Endodermal cell (in vitro differentiated cells): ENCODE measurements at places on chromosomes 11 and 22. TPM values are rescaled to one million over a fixed set of nuclear protein-coding genes. Genes with fewer than 3 reads are reported as not detected.

DNA sequence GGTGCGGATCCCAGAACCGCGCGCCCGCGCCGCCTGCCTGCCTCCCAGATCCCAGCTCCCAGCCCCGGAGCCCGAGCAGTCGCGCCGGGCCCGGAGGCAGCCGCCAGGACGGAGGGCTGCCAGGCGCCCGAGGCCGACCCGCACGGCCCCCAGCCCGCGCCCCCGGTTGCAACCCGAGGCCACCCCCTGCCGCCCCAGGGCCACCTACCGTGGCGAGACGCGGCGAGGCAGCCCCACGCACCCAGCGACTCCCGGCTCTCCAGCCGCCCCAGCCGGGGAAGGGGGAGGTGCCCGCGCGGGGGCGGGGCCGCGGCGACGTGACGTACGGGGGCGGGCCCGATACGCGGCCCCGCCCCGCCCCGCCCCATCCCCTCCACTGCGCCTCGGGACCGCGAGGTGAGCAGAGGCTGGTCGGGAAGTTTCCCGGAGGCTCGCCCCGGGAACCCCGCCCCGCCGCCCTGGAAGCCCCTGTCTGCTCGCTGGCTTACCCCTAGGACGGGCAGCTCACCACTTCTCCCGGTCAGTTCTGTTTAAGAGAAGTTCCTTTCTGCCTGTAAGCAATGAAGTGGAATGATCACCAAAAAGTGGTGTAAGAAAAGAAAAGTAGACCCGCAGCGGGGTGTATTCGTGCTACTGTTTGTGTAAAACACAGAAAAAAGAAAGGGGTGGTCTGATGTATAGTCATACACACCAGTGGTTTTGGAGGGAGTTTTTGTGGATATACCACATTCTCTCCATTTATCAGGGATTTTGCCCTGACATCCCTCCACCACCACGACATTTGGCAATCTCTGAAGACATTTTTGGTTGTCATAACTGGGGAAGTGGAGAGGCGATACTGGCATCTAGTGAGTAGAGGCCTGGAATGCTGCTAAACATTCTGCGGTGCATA lies at the start of gene TPST2:
TSS of gene TPST2 (minus strand) at position 288 of the 892 bp plus-strand sequence. CDS start 48,502 bp downstream, outside the sequence.
- no peak within 1 kb of the TSS for H3K27ac ChIP-seq
- no peaks in the 10 kb centered on the region for H3K36me3 ChIP-seq
- DNase-seq, result peak; percentile 91
- no peaks in the 10 kb centered on the region for H3K27me3 ChIP-seq
- no peaks in the 10 kb centered on the region for H3K4me1 ChIP-seq

- H3K27ac ChIP-seq, result no peak overlapping the region
- H3K4me1 ChIP-seq, result no peaks in the 10 kb centered on the region
- H3K27me3 ChIP-seq, result no peaks in the 10 kb centered on the region
These were observed 8.2 kb downstream of the TMPRSS5 start for GRCh38 chr11:113697756-113698407.

DNA sequence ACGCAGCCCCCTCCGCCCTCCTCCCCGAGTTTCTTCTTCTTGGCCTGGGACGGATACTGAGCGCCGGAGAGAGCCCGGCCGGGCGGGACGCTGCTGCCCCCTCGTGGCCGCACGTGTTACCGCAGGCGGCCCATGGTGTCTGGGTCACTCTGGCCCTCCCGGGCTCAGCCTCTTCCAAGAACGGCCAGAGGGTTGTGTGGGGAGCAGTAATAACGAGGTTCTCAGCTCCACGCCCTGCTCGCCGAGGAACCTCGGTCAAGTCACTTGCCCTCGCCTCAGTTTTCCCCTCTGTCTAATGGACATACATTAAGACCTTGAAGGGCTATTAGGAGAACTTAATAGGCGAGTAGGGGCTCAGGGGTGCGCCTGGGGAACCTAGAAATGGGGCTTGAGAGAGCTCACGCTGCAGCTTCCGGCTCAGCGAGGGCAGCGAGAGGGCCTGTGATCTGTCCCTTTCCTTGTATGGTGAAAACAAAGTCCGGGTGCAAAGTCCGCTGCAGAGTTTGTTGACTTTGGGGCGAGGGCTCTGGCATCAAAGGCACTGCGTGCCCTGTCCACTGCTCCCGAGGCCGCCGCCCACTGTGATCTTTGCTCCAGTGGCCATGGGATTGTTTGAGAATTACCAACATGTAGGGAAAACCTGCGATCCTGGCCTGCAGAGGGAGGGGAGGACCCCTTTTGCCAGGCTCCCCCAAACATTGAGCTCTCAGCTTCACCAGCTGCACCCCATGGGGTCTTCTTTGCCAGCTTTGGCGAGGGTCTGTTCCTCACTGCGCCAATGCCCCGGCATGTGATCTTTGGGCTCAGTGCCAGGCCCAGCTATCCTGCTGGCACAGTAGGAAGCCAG lies 14.4 kb upstream of the LRP5 start:
- H3K36me3 ChIP-seq, result no peaks in the 10 kb centered on the region
- H3K4me1 ChIP-seq, result no peaks in the 10 kb centered on the region
- H3K27me3 ChIP-seq, result no peaks in the 10 kb centered on the region
- peak; percentile 93 for DNase-seq
- no peak overlapping the region for H3K4me3 ChIP-seq

- no peak for DNase-seq
- no peak overlapping the region for H3K4me3 ChIP-seq
- no peaks in the 10 kb centered on the region for H3K4me1 ChIP-seq
- H3K27ac ChIP-seq, result peak overlapping the region; percentile 24
- H3K36me3 ChIP-seq, result no peaks in the 10 kb centered on the region
- no peaks in the 10 kb centered on the region for H3K27me3 ChIP-seq
These were observed 630 bp downstream of the CD5 start for GRCh38 chr11:61102667-61103571.

DNA sequence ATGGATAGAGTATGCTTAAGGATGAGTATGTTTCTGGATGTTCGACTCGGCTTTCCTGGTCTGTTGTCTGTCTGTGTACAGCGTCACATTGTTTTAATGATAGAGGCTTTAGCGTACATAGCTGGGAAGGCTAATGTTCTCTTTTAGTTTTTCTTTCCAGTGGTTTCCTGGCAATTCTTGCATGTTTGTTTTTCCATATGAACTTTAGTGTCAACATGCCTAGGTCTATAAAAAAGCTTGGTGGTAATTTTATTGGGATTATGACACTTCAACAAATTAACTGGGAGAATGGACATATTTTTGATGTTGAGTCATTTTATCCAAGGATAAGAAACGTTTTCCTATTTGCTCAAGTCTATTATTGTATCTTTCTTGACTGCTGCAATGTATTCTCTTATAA lies 17.6 kb downstream of the F2 start:
- DNase-seq, result no peak
- H3K4me3 ChIP-seq, result no peak overlapping the region

DNA sequence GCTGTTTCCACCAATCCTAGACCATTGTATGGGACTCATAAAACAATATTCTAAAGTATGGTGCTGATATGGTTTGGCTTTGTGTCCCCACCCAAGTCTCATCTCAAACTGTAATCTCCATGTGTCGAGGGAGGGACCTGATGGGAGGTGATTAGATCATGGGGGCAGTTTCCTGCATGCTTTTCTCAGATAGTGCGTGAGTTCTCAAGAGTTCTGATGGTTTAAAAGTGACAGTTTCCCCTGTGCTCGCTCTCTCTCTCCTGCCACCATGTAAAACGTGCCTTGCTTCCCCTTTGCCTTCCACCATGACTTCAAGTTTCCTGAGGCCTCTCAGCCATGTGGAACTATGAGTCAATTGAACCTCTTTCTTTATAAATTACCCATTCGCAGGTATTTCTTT lies 29.2 kb upstream of the FEZ1 start:
- no peaks in the 10 kb centered on the region for H3K36me3 ChIP-seq
- H3K4me3 ChIP-seq, result no peak overlapping the region

GRCh38 chr11:128520206-128520887 lies 67.0 kb downstream of the ETS1 start:
- no peak for DNase-seq
- peaks cover 36% of the 10 kb centered on the region for H3K4me1 ChIP-seq
- no peak overlapping the region for H3K27ac ChIP-seq
- H3K36me3 ChIP-seq, result no peaks in the 10 kb centered on the region

GRCh38 chr11:118202599-118203422 lies 22.0 kb downstream of the JAML start:
- H3K36me3 ChIP-seq, result no peaks in the 10 kb centered on the region
- peaks cover 36% of the 10 kb centered on the region for H3K27me3 ChIP-seq
- H3K4me1 ChIP-seq, result peaks cover 9% of the 10 kb centered on the region
- H3K27ac ChIP-seq, result no peak overlapping the region
- H3K4me3 ChIP-seq, result peak overlapping the region; percentile 31

Gene SPDYC
- not detected in 3 replicates for total RNA-seq

- no peak overlapping the region for H3K4me3 ChIP-seq
- no peak overlapping the region for H3K27ac ChIP-seq
- H3K27me3 ChIP-seq, result no peaks in the 10 kb centered on the region
- peak; percentile 86 for DNase-seq
These were observed 29.0 kb downstream of the CTSC start for GRCh38 chr11:88308576-88308975.

Gene CLTCL1
- 14.0 to 15.3 TPM (median 14.4 TPM) in 3 replicates for total RNA-seq

Gene TSGA10IP
- 4.9 and 5.6 TPM in 2 replicates for total RNA-seq

DNA sequence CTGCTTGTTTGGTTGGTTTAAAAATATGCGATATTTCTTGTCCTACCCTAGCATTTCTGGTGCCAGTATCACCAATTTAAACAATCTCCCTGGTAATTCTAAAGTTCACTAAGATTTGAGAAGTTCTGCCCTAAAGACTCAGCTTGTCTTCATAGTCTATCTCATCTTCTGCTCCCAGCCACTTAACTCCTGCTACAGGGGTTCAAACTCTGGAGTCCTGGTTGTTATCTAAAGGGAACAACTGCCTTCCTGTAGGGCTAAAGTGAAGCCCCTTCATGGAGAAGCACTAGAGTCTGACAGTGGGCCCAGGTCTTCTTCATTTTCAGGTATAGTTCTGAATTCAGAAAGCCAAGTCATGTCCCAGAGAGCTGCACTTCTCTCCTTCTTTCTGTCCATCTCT lies 73.2 kb downstream of the CTNND1 start:
- H3K4me3 ChIP-seq, result no peak overlapping the region
- no peak overlapping the region for H3K27ac ChIP-seq
- no peaks in the 10 kb centered on the region for H3K4me1 ChIP-seq

Gene KRTAP5-8
- not detected in 2 replicates for total RNA-seq

- no peak overlapping the region for H3K27ac ChIP-seq
- no peaks in the 10 kb centered on the region for H3K36me3 ChIP-seq
- no peak for DNase-seq
These were observed 24.8 kb downstream of the SERPING1 start for GRCh38 chr11:57622263-57622662.

DNA sequence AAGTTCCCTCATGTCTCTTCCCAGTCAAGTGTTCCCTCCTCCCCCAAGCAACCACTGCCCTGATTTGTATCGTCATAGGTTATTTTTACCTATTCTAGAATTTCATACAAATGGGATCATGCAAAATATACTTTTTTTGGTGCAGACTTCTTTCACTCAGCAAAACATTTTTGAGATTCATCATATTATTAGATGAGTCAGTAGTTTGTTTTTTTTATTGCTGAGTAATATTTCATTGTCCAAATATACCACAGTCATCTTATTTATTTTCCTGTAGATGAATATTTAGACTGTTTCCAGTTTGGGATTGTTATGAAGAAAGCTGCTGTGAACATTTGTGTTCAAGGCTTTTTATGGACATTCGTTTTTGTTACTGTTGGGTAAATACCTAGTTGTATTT lies 126.2 kb upstream of the SEZ6L start:
- no peak overlapping the region for H3K4me3 ChIP-seq
- no peak for DNase-seq
- no peaks in the 10 kb centered on the region for H3K36me3 ChIP-seq
- no peak overlapping the region for H3K27ac ChIP-seq
- H3K4me1 ChIP-seq, result no peaks in the 10 kb centered on the region

GRCh38 chr22:40462195-40462984 lies 92.0 kb downstream of the SGSM3 start:
- peak overlapping the region; percentile 1 for H3K27ac ChIP-seq
- peaks cover 12% of the 10 kb centered on the region for H3K36me3 ChIP-seq
- no peak for DNase-seq

DNA sequence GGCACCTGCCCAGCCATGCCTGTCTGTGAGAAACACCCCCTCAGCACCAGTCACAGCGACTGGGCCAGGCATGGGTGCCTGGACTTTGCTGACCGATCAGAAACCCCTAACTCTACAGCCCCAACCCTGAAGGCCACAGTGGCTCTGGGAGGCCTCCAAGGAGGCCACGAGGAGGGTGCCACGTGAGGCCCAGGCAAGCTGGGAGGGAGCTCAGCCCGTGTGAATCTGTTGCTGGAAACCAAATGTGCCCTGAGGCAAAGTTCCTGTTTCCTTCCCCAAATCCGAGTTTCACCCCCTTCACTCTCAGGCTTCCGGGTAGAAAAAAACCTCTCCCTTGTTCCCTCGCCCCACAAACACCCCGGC lies 1.3 kb downstream of the UNC93B1 start:
- no peak overlapping the region for H3K27ac ChIP-seq
- H3K27me3 ChIP-seq, result peaks cover 7% of the 10 kb centered on the region
- no peaks in the 10 kb centered on the region for H3K36me3 ChIP-seq

Gene SYT7
- 3.4 and 3.7 TPM in 2 replicates for total RNA-seq

DNA sequence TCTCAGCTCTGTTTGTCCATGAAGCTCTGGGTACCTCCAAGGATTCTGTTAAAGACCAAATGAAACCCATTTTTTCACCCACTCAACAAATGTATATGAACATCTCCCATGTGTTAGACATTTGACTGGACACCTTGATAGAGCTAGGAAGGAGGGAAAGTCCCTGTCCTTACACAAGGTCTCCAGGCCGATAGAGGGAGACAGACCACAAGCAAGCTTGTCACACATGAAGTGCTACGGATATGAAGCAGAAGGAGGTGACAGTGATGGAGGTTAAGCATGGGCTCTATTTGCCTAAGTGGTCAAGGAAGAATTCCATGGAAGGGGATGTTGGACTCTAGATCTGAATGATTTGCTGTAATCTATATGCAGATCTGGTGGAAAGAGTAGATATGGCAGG lies 138.5 kb downstream of the MYO18B start:
- no peak overlapping the region for H3K27ac ChIP-seq
- no peaks in the 10 kb centered on the region for H3K4me1 ChIP-seq
- no peak overlapping the region for H3K4me3 ChIP-seq

GRCh38 chr22:39308614-39309363 lies 10.6 kb downstream of the RPL3 start:
- no peaks in the 10 kb centered on the region for H3K27me3 ChIP-seq
- peak; percentile 74 for DNase-seq
- peaks cover 24% of the 10 kb centered on the region for H3K36me3 ChIP-seq
- no peak overlapping the region for H3K4me3 ChIP-seq
- no peak overlapping the region for H3K27ac ChIP-seq
